ENCODE measurements at places on chromosomes 6 and 20.

DNA sequence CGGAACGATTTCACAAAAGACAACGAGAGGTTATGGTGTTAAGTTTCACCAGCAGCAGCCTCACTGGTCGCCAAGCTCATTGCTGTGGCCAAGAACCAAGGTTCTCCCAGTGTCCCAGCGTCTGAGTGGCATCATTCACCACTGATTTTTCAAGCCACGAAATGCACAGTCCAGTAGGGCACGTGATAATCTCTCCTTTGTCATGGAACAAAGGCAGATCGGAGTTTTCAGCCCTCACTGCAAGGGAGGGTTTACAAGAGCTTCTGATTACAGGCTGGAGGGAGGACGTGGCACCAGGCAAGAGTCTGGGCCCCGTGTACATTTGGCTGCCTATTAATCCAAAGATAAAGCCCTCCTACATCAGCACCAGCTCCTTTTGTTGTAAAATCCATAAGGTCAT is 2.0 kb downstream of the CD24 start:
- DNase-seq, result no peak

- DNase-seq, result no peak
These were observed 7.1 kb downstream of the IRF4 start for GRCh38 chr6:398558-399078.

- DNase-seq, result no peak
These were observed 94.4 kb downstream of the MDGA1 start for GRCh38 chr6:37603284-37603683.

- DNase-seq, result no peak
These were observed 2.9 kb downstream of the RAB32 start for GRCh38 chr6:146546443-146547043.

All from MM.1S (cell line).